ENCODE measurements at places on chromosomes 2 and 18.
A peak's percentile ranks its signal among the peaks of the same experiment; 100 is the strongest.

- no peak for DNase-seq
Observed at GRCh38 chr2:74201596-74201995, 3.2 kb downstream of the MTHFD2 start.

GRCh38 chr2:213766465-213766901, 482.2 kb downstream of the SPAG16 start:
- no peak for DNase-seq

- no peak for DNase-seq
Observed at GRCh38 chr18:79864006-79864725, 66.4 kb downstream of the KCNG2 start.

DNA sequence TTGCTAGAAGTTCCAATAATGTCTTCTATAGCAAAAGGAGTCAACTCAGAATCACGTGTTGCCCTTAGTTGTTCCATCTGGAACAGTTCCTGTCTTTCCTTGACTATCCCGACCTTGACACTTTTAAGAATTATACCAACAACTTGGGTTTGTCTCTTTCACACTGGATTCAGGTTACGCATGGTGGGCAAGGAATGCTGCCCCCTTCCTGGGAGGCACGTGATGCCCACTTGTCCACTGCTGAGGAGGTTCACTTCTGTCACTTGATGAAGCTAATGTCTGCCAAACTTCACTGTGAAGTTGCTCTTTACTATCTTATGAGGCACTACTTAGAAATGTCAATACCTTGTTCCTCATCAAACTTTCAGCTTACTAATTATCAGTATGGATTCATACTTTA, 5.3 kb downstream of the COX5B start:
- DNase-seq, result no peak

- DNase-seq, result no peak
Observed at GRCh38 chr2:208607694-208608093, 201.1 kb downstream of the PTH2R start.

- no peak for DNase-seq
Observed at GRCh38 chr18:25310045-25310444, 41.9 kb downstream of the ZNF521 start.

- DNase-seq, result no peak
Observed at GRCh38 chr18:34951625-34952379, 89.4 kb upstream of the MAPRE2 start.

DNA sequence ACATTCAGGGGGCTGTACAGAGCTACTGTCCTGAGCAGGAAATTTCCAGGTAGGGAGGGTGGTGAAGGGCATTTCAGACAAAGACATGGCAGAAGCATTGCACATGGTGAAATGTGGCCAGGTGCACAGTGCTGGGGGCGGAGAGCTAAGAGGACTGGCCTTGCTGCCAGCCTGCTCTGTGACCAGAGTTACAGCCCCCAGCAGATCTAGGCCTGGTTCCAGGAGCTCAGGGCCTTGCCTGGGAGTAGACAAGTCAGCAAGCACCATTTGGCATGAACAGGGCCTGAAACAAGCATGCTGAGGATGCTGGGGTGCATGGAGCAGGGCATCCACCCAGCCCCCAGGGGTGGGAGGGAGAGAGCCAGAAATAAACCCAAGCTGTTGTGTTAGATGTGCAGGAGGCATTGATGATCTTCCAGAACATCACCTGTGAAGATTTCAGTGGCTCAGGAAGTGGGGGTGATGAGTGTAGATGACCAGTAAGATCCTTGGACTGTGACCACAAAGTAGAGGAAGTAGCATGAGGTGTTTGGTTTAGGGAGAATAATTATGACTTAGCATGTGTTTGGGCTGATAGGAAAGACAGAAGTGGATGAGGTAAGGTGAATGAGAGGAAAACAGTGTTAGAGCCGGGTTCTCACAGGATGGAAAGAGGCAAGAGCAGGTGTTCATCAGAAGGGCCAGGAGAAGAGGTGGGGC, 61.1 kb downstream of the COA5 start:
- DNase-seq, result no peak

DNA sequence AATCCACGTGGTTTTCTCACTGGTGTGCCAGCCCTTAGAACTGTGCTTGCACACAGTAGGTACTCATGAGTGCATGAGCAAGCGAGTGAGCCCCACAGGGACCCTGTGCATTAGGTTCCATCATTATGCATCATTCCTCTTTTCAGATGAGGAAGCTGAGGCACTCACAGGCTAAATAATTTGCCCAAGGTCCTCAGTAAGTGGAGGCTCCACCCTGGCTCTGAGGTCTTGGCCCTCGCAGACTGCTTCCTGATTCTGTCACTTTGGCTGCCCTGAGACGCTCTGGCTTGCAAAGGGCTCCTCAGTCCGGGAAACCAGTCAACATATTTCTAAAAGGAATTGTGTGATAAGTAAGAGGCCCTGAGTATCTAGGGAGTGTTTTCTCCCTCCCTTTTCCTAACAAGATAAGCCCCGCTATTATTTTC, 71.7 kb downstream of the IL1R2 start:
- DNase-seq, result peak; percentile 86

DNA sequence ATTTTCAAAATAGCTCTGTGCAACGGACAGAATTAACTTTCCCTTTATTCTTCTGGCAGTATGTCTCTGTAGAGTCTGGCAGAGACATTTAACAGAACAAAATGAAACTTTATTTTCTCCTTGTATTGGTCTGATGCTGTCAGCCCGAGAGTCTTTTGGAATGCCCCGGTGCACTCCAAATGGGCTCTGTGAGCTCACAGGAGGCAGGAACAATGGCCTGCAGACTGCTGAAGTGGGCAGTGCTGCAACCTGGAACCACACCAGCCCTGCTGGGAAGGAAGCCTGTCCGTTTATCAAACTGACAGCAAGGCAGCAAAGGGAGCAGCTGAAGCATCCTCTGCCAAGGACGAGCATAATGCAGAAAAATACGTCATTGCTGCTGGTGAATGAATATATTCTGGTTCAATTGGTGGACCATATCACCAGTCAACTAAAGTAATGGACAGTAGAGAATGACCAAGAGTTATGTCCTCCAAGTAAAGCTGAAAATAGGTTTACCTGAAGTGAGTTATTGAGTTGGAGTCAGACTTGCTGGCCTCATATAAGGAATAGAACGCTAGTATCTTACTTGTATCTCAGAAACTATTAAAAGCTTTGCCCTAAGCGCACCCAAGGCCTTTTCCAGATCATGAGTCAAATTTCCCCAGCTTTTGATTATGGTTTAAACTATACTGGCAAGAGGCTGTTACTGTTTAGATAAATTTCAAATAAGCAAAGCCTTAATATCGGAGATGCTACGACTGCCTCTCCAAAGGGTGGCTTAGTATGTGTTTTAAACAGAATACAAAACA, 207.6 kb upstream of the TANK start:
- peak; percentile 85 for DNase-seq

- no peak for DNase-seq
Observed at GRCh38 chr2:183035298-183035953, 2.8 kb downstream of the NCKAP1 start.

DNA sequence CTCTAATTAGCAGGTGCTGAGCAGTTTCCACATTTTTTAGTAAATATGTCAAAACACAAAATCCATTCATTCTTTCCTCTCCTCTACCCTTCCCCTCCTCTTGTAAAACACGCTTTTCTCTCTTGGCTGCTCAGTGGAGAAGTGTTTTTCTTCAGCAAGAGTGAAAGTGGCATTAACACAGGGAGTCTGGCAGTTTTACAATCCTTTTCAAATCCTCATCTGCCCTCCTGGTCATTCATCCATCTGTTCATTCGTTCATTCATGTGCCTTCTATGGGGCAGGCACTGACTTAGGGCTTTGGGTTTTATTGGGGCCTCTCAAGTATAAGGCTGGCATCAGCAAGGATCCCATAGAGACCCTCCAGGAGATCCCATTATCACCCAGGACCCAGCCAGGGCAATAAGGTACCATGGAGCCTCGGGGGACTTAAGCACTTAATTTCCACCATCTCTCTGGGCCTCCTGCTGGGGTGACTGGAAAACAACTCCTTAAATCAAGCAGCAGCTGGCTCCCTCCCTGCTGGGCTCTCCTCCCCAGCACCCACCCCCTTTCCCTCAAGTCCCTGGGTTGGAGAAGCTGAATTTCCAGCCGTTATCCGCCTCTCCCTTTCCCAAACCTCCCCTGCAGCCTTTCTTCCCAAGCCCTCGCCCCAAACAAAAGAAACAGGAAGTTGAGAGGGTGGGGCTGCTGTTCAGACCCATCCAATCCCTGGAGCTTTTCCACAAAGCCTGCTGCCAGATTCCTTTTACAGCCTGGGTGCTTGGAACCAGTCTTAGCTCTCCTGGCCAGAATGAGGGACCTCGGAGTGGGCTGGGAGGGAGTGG, 32.6 kb downstream of the MARCHF4 start:
- no peak for DNase-seq

GRCh38 chr18:3652380-3653262, 202.6 kb downstream of the TGIF1 start:
- DNase-seq, result no peak

GRCh38 chr2:46982351-46983064, 66.9 kb upstream of the MCFD2 start:
- DNase-seq, result no peak

- no peak for DNase-seq
Observed at GRCh38 chr2:79860228-79861058, 347.6 kb downstream of the CTNNA2 start.

GRCh38 chr18:25449046-25449445, 97.1 kb upstream of the ZNF521 start:
- DNase-seq, result no peak

GRCh38 chr2:75729861-75730260, 19.1 kb upstream of the GCFC2 start:
- DNase-seq, result no peak

GRCh38 chr2:37571587-37572136, 99.8 kb downstream of the CDC42EP3 start:
- no peak for DNase-seq

DNA sequence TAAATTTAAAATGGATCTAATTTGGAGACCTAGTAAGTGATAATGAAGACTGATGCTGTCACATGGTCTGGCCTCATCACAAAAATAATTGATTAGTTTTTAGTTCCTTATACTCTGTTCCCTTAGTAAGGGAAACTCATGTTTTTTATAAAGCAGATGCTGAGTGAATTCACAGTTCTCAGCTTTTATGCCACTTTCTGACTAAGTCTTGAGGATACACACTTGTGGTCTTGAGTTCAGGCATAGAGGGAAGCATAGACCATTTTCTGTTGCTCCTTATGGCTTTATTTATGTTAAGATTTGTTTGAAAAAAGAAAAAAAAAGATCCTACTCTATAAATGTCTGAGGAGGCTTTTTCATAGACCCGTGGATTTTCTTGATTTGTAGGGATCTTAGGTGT, 91.1 kb downstream of the MAP4K4 start:
- DNase-seq, result no peak

Measured in sigmoid colon (tissue), 7 donors.